Fibroblast of upper back skin (primary cell): ENCODE measurements at places on chromosomes 5 and 9.
A peak's percentile ranks its signal among the peaks of the same experiment; 100 is the strongest.

- DNase-seq, result peak; percentile 72
These were observed 285.9 kb downstream of the ARHGEF28 start for GRCh38 chr5:73911761-73912393.

GRCh38 chr5:36111238-36111637, 40.4 kb downstream of the LMBRD2 start:
- no peak for DNase-seq

- no peak for DNase-seq
These were observed 106.4 kb downstream of the PSD2 start for GRCh38 chr5:139901986-139902385.

- peak; percentile 31 for DNase-seq
These were observed 2.2 kb upstream of the S1PR3 start for GRCh38 chr9:88988796-88989641.

- peak; percentile 6 for DNase-seq
These were observed 8.8 kb downstream of the FAM13B start for GRCh38 chr5:138024117-138024516.

- no peak for DNase-seq
These were observed 892.6 kb downstream of the TAF11L14 start for GRCh38 chr5:18526792-18527405.
